Panc1 (cell line): ENCODE measurements at places on chromosomes 16 and 17.

- no peak for DNase-seq
- no peaks in the 10 kb centered on the region for H3K36me3 ChIP-seq
- no peaks in the 10 kb centered on the region for H3K27me3 ChIP-seq
- H3K27ac ChIP-seq: peak overlapping the region; percentile 88
- H3K4me3 ChIP-seq: peak overlapping the region; percentile 69
Measured at GRCh38 chr16:67967958-67968399, 458 bp downstream of the SLC12A4 start.

GRCh38 chr16:56109994-56110393 lies 81.3 kb upstream of the GNAO1 start:
- no peak overlapping the region for H3K27ac ChIP-seq
- no peaks in the 10 kb centered on the region for H3K27me3 ChIP-seq
- no peaks in the 10 kb centered on the region for H3K4me1 ChIP-seq
- H3K4me3 ChIP-seq: no peak overlapping the region

GRCh38 chr16:19844945-19845641 lies 39.6 kb downstream of the GPRC5B start:
- H3K27me3 ChIP-seq: no peaks in the 10 kb centered on the region
- no peaks in the 10 kb centered on the region for H3K4me1 ChIP-seq
- no peaks in the 10 kb centered on the region for H3K36me3 ChIP-seq
- H3K4me3 ChIP-seq: no peak overlapping the region
- H3K27ac ChIP-seq: no peak overlapping the region

DNA sequence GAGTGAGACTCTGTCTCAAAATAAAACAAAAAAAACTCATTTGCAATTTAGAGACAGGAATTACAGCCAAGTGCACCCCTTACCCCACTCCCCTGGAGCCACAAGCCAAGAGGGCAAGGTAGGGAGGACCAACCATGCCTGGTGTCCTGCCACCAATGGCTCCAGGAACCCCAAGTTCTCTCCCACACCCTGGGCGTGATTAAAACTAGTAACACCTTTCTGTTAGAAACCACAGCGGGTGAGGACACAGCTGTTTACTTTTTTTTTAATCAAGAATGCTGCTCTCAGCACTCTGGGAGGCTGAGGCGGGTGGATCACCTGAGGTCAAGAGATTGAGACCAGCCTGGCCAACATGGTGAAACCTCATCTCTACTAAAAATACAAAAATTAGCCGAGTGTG lies 38.1 kb downstream of the ANKRD11 start:
- peaks cover 39% of the 10 kb centered on the region for H3K4me1 ChIP-seq
- H3K27me3 ChIP-seq: no peaks in the 10 kb centered on the region
- H3K36me3 ChIP-seq: no peaks in the 10 kb centered on the region
- no peak overlapping the region for H3K4me3 ChIP-seq
- H3K27ac ChIP-seq: no peak overlapping the region

GRCh38 chr16:89589241-89589926 lies 13.8 kb downstream of the CPNE7 start:
- no peaks in the 10 kb centered on the region for H3K4me1 ChIP-seq
- no peak overlapping the region for H3K4me3 ChIP-seq
- no peak overlapping the region for H3K27ac ChIP-seq
- H3K27me3 ChIP-seq: no peaks in the 10 kb centered on the region
- DNase-seq: no peak

DNA sequence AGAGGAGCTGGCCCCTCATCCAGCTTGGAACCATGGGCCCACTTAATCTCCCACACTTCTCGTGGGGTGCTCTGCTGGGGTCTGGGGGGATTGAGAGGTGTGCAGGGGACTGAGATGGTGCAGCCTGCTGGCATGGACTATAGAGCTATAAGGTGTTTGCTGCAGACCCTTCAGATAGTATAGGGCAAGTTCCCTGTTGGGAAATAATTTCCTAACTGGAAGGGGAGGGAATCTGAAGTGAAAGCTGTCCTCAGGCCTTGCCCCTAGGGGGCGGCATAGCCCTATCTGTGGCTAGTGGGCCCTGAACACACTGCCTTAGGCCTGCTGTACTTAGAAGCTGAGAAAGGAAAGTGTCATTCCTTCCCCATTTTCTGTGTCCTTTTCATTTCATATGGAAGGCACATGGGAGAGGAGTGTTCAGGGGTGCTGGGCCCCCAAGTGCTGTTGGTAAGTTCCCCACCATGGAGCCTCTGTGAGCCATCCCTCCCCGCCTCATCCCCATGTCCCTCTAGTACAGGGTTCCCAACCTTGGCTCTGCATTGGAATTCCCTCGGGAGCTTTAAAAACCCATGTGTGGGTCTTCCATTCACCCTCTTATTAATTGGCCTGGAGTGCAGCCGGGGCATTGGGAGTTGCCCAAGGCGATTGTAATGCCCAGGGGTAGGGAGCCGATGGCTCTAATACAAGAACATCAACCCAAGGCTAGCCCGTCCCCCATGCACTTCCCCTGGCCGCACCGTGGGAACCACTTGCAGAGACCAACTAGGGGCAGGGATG lies 19.7 kb downstream of the GOSR2 start:
- H3K27me3 ChIP-seq: no peaks in the 10 kb centered on the region
- H3K4me1 ChIP-seq: peaks cover 6% of the 10 kb centered on the region
- peaks cover 5% of the 10 kb centered on the region for H3K36me3 ChIP-seq
- DNase-seq: peak; percentile 36
- H3K4me3 ChIP-seq: no peak overlapping the region
- no peak overlapping the region for H3K27ac ChIP-seq
